Suprapubic skin (tissue), 4 donors: ENCODE measurements at places on chromosomes 11 and 22. TPM values are rescaled to one million over a fixed set of nuclear protein-coding genes. Genes with fewer than 3 reads are reported as not detected.

TPBGL gene
- total RNA-seq, result not detected

CSF2RB gene
- 3.9 TPM for total RNA-seq

KRTAP5-7 gene
- not detected for total RNA-seq

TP53I11 gene
- total RNA-seq, result 70.6 TPM

MALAT1 gene
- 11,614 TPM for total RNA-seq

ANKK1 gene
- 3.2 TPM for total RNA-seq

DGCR8 gene
- total RNA-seq, result 69.1 TPM

EHF gene
- 119 TPM for total RNA-seq

IFITM10 gene
- 7.2 TPM for total RNA-seq

NXPE4 gene
- total RNA-seq, result not detected

SCGB1A1 gene
- total RNA-seq, result not detected

GRCh38 chr11:115170133-115170815 is 333.9 kb downstream of the CADM1 start:
- no peak for DNase-seq

DNA sequence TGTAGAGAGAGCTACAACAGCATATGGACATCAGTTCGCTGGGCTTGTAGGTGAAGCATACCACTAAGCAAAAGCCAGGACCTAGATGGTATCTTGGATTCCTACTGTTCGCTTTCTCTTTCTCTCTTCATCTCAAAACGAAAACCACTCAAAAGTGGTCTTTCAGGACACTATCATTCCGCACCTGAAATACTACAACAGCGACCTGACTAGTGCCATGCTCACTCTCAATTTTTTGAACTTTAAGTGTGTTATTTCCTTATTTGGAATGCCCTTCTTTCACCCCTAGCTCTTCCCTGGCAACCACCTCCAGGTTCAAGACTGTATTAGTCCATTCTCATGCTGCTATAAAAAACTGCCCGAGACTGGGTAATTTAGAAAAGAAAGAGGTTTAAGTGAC is 59.2 kb downstream of the CCDC83 start:
- no peak for DNase-seq

- no peak for DNase-seq
These were observed 937 bp upstream of the C1QTNF6 start for GRCh38 chr22:37188901-37189466.

DNA sequence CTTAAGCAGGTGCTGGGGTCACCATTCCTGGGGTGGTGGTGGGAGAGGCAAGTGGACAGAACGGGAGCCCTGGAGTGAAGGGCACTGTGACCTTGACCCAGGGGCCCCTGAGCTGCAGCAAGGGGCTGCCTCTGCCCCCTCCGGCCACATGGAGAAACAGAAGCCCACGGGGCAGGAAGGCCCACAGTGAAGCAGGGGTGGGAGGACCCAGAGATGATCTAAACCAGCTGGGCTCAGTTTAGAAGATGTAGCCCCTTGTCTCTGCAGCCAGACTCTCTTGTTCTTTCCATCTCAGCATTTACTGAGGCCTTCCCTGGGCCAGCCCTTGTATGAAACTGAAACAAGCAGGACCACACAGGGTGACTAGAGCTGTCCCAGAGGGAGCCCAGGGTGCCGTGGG is 30.5 kb downstream of the WNT11 start:
- DNase-seq, result no peak

GRCh38 chr11:115803073-115803740 is 299.0 kb upstream of the CADM1 start:
- DNase-seq, result no peak

DNA sequence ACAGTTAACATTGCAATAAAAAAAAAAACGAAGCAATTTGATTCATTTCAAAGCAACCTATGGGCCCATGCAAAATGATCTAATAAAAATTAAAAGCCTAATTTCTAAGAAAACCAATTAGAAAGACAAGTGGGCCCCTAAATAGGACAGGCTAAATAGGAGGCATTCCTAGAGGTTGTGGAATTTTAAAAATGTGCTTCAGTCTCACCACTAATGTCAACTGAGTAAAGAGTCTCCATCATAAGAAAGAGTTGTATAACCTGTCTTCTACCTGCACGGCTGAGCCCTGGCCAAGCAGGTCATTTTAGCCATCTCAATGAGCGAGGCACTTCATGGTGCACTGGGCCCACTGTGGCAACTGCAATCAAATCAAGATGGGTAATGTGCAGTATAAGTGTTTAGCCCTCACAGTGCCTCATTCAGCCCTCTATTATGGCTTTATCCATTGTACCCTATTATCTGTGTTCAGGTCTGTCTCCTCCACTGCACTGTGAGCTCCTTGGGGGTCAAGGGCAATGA is 76.4 kb downstream of the PRSS23 start:
- DNase-seq, result no peak

- no peak for DNase-seq
These were observed 11.4 kb downstream of the EHF start for GRCh38 chr11:34632105-34632791.

DNA sequence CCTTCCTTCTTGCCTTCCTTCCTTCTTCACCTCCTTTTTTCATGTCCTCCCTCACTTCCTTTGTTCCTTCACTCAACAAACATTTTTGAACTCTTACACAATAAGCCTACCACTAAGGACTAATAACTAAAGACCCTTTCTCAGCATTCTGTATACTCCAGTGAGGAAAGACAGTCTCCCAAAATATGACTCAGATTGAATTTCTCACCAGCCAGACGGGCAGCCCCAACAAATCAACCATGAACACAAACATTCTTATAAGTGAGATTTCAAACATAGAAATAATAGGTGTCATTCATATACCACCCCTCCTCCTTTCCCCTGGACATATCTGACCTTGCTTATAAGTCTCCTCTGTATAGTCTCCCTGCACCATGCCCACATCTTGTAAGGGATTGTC is 1079.7 kb downstream of the OPCML start:
- DNase-seq, result no peak

GRCh38 chr22:40231618-40232313 is 54.0 kb downstream of the TNRC6B start:
- DNase-seq, result no peak

DNA sequence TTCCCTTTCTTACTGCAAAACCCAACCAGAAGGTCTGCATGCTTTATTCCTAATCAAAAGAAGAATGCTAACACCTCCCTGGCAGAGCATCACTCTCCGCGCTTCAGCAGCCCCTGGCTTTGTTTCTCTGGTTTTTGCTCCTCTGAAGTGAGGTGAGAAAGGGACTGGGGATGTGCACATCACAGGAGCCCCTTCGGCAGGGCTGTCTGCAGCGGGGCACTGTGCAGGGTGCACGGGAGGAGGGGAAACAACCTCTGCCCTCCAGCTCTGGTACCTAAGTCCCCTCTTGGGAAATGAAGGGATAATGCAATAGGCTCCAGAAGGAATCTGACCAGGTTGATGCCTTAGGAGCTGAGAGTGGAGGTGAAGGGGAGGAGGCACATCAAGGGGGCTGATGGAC is 312.7 kb downstream of the NTM start:
- no peak for DNase-seq

DNA sequence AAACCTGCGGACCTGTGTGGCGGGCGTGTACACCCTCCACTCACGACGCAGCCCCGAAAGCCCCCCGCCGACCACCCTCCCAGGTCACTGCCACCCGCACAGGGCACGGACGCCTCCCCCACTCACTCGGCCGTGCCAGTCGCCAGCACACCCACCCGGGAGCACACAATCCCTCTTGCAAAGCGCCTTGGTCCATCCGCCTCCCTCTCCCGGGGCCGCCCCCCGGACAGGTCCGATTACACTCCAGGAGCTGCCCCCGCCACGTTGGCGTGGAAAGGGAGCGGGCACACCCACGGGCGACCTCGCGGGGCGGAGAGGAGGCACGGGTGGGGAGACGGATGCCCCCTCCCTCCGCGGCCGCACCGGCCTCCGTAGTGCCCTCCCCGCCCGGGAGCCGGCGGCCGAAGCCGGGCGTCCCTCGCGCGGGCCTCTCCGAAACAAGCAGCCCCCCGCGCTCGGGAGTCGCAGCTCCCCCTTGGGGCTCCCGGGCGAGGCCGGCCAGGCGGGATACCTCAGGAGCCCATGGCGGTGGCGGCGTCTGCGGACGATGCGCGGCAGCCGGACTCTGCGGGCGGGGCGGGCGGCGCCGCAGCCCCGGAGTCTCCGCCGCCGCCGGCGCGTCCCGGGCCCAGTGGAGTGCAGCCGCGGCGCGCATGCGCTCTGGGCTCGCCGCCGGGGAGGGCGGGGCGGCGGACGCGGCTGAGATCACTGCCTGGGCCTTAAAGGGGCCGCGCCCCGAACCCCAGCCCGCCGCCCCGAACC is at the start of gene TMEM184B:
Gene TMEM184B, minus strand, starts transcription at position 638 of the 762 bp plus-strand sequence. CDS start 25,049 bp downstream, outside the sequence.
- peak; percentile 83 for DNase-seq

DNA sequence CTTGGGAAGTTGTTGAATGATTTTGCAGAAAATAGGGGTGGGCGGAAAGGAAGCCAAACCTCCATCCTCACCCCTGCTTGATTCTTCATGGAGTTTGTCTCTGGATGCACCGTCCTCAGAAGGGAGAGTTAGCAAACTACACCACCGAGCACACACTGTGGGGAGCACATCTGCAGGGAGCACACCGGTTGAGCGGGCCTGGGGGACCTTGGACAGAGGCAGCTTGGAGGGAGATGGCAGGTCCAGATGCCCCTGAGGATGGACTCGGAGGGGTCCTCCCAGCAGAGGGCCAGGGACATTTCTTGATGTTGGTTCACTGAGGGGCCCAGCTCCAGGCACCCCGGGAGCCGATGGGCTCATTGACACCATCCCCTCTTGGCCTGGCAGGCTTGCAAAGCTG is 15.1 kb upstream of the FGF19 start:
- no peak for DNase-seq

DNA sequence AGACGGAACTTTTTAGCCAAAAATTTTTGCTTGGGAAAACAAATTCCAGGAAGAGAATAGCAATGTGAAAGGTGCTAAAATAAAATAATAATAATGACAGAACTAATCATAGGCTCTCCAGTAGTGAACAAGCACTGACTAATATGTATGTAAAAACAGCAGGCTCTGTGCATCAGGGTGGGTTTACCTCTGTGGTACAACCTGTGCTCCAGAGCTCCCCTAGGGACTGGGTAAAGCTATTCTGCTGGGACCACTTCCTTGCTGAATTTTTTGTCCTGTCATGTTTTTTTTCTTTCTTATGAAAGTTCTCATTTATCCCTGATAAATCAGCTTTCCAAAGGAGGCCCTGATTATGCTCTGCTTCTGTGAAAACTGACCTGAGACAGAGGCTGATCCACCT is 18.8 kb downstream of the LUZP2 start:
- no peak for DNase-seq

- DNase-seq, result no peak
These were observed 167.1 kb downstream of the C11orf91 start for GRCh38 chr11:33533386-33534052.

GRCh38 chr11:76148231-76148630 is 58.1 kb downstream of the WNT11 start:
- no peak for DNase-seq

DNA sequence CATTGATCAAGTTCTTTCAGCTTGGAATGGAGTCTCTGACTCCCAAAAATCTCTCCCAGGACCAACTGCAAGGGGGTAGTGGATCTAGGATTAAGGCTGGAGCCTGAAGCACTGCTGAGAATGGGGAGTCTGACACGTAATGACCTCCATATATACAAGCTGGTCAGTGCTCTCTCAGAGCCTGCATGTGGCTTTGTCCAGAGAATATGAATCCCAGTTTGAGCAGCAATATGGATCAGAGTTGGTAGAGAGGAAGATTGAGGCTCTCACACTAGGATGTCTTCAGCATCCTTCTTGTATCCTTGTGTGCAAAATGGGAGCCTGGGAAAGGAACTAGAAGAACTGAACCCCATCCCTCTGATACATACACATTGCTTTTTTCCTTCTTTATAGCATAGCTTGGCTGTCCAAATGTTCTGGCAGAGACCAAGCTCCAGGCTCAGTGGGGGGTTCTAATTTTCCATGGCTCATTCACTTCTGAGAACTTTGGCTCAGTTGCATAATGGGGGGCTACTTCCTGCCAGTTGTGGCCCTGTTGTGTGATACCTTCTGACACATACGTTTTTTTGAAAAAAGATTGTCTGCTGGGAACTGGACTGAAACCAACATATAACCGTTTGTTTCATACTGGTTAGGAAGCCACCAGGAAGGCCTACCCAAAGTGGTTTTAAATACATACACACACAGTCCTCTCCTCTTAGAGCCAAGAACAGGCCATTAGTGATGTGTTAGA is 138.2 kb downstream of the ETS1 start:
- DNase-seq, result no peak

DNA sequence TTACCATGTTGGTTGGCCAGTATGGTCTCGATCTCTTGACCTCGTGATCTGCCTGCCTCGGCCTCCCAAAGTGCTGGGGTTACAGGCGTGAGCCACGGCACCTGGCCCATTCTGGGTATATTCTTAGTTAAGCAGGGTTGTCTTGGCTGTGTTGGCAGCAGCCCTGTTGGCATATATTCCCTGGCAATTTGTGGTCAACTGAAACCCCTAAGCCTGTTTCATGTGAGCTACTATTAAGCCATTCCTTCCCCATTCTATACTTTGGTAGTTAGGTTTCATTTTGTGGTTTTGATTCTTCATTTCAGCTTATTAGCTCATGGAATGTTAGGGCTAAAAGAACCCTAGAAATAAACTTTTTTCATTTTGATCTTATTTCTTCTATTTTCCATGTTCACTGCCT is 22.2 kb upstream of the IL18BP start:
- no peak for DNase-seq

GRCh38 chr11:71116693-71117040 is 135.7 kb downstream of the SHANK2 start:
- DNase-seq, result no peak

DNA sequence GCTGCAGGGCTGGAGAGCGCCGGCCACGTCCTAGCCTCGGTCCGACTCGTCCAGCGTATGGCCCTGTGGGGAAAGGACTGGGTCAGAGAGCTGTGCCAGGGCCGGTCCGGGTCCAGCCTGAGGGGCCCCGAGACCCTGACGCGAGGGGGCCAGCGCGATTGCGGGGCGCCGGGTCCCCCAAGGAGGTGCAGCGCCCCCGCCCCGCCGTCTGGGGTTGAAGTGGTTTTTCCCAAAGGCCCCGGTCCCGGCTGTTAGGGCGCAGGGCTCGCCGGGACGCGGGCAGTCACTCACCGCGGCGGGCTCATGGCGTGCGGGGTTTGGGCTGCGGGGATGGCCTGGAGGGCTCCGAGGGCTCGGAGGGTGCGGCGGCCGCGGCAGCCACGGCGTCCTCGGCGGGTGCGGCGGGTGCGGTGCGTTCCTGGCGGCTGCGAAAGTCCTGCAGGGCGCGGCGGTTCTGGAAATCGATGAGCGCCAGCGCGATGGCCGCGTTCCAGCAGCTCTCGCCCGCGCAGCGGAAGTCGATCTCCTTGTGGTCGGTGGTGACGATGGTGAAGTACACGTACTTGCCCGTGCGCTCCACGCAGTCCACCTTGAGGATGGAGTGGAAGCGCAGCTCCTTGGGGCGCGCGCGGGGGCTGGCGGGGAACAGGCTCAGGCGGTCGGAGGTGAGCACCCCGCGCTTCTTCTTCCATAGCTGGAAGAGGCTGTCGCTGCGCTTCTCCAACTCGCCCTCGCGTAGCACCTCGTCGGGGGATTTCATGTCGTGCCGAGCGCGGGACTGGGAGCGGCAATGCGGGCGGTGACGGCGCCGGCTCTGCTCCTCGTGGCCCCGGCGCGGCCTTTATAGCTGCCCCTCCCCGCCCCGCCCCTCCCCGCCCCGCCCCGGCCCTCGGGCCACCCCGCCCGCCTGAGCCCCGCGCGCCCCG is at the start of gene PHLDA2:
Gene PHLDA2, minus strand, starts transcription at position 816 of the 926 bp plus-strand sequence. Its CDS starts 56 bp downstream, at position 760.
- no peak for DNase-seq

- DNase-seq, result no peak
These were observed 35.4 kb downstream of the CD82 start for GRCh38 chr11:44600839-44601383.

- DNase-seq, result no peak
These were observed 35.4 kb downstream of the LMO1 start for GRCh38 chr11:8228231-8228630.
